ENCODE measurements at places on chromosomes 2 and 18. TPM values are rescaled to one million over a fixed set of nuclear protein-coding genes. Genes with fewer than 3 reads are reported as not detected.

- DNase-seq, result no peak
These were observed 3.1 kb downstream of the COL3A1 start for GRCh38 chr2:188977317-188977716.

DNA sequence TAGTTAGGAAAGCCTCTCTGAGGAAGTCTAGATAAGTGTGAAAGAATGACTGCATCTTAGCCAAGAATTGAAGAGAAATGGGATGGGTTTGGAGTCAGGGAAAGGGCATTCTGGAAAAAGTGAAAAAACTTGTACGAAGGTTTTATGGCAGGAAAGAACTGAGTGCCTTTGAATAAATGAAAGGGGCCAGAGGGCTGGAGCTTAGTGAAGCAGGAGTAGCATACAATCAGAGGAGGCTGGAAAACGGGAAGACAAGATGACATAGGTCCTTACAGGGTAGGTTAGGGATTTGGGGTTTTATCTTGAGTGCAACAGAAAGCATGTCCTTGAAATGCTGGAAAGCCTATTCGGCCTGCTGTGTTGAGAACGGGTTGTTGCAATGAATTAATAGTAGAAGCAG is 152.6 kb upstream of the RND3 start:
- DNase-seq, result no peak

GRCh38 chr18:69680123-69680522 is 267.6 kb downstream of the CD226 start:
- DNase-seq, result no peak

GRCh38 chr18:48165111-48165866 is 234.8 kb upstream of the SMAD2 start:
- no peak for DNase-seq

DNA sequence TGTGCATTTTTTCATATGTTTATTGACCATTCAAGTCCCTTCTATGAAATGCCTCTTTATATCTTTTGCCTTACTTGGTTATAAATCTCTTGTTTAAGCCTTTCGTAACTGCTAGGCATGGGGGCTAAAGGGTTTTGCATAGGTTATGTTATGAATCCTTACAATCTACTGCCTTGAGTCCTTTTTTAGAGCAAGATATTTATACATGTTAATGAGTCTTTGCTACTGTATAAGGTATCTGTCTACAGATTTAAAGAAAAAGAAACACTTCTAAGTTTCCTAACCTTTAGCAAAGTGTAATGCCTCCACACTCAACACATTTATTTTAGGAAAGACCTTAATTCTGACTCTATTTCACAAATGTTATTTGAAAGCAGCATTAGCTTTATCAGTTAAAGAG is 43.6 kb upstream of the XPO1 start:
- no peak for DNase-seq

- no peak for DNase-seq
These were observed 287.7 kb downstream of the NBAS start for GRCh38 chr2:15273452-15273851.

GRCh38 chr2:127486247-127487058 is 39.8 kb downstream of the IWS1 start:
- no peak for DNase-seq

GRCh38 chr2:19866771-19867170 is 35.0 kb downstream of the TTC32 start:
- no peak for DNase-seq

GRCh38 chr2:144849612-144850011 is 329.7 kb upstream of the ZEB2 start:
- no peak for DNase-seq

DNA sequence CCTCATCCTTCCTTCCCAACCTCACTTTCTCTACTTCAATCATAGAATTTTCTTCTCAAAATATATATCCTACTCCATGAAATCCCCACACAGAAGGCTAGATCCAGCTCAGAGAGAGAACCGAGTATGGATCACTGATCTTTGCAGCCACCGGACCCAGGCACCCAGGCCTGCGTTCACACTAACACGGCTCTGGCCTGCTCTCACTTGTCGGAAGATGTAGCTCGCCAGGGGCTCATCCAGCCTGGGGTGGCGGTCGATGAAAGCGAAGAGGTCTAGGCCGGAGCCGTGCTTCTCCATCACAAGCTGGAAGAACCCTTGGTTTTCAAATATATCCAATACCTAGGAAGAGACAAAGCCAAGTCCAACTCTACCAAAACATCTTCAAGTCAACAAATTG is 12.7 kb upstream of the MTERF4 start:
- no peak for DNase-seq

GRCh38 chr18:64407606-64408005 is 258.7 kb upstream of the LINC00305 start:
- no peak for DNase-seq

DNA sequence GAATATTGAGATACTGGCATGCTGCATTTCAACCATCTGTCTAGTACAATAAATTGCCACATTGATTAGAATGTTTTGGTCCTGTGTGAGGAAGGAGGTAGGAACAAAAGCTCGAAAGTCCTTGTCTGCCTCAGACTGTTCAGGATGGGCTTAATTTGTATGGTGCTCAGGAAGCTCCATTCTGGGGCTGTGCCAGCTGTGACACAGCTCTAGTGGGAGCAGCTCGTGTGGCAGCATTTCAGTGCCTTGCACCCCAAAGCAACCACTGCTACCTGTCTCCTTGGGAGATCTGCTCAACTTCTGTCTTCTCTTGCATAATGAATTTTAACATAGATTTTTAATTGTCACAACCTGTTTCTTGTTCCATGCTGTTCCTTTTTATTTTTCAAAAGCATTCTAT is 144.4 kb upstream of the THUMPD2 start:
- no peak for DNase-seq

- DNase-seq, result no peak
These were observed 31.8 kb downstream of the STRADB start for GRCh38 chr2:201483342-201483741.

DNA sequence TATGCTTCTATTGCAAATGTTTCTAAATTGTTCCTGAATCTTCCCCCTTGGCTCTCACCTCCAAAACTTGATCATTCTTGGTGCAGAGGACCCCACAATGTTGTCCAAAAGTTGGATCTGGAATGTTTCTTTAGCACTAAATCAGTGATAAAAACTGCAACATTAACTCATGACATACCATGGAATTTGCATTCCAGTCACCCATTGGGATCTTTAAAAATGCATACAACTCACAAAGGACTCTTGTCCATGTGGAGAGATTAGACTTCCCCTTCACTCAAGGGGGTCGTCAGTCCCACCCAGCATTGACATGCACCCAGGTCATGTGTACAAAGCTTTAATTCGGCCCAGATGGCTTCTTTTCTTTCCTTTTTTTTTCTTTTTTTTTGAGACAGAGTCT is 169.3 kb downstream of the SETBP1 start:
- DNase-seq, result no peak

DNA sequence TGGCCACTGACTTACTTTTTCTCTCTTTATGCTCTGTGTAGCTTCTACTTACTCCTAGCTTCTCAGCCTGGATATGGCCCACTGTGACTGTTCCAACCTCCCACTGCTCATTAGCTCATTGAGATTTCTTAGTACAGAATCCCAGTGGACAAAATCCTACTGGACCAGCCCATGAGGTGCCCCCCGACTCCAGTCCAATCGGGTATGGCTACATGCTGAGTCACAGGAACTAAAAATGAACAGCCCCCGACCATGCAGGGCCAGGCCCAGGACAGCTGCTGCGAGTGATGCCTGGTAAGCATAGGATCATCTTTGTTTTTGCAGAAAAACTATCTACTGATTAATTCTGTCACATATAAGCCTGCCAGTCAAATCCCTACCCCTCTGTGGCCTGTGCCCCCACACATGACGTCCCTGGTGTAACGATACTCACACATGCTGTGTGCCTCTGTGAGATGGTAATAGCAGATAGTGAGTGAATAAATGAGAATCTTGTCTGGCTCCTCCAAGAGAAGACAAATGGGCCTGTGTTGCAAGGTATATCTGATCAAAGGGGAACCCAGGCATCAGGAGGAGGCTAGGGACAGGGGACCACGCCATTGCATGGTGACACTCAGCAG is 85.9 kb upstream of the KLF7 start:
- no peak for DNase-seq

- no peak for DNase-seq
These were observed 80.2 kb downstream of the NDUFA10 start for GRCh38 chr2:239944694-239945551.

GRCh38 chr2:236823041-236823629 is 253.5 kb downstream of the ACKR3 start:
- no peak for DNase-seq

DNA sequence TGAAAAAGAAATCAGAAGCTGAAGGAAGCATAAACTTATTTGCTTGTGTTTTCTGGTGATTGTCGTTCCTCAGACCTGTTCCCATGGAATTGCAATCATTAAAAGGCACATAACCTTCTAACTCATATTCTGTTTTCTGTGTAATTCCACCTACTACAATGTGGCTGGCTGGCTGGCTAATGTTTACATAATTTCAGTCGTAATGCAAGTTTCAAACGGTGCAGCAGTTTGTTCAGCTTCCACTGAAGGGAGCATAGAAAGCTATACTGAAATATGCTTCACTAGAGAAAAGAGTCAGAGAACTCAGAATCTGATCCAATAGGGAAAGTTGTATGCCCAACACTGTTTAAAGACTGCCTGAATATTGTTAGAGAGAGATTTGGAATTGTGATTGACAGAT is 27.1 kb upstream of the SCN7A start:
- DNase-seq, result no peak

DNA sequence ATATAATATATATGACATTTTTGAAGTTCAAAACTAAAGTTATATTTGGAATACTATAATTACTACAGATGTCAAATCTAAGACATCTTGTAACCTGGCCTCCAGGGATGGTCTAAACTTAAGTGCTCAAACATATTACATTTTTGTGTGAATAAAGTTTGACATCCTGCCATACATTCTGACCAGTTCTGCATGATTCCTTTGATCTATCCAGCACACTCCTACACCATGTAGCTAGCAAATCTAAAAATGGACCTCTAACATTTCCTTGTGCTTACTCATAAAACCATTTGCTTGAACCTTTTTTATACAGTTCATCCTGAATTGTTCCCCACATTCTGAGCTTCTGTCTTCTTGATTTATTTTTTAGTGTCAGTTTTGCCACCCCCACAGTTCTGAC is 294.3 kb upstream of the ZNF804A start:
- DNase-seq, result no peak

DNA sequence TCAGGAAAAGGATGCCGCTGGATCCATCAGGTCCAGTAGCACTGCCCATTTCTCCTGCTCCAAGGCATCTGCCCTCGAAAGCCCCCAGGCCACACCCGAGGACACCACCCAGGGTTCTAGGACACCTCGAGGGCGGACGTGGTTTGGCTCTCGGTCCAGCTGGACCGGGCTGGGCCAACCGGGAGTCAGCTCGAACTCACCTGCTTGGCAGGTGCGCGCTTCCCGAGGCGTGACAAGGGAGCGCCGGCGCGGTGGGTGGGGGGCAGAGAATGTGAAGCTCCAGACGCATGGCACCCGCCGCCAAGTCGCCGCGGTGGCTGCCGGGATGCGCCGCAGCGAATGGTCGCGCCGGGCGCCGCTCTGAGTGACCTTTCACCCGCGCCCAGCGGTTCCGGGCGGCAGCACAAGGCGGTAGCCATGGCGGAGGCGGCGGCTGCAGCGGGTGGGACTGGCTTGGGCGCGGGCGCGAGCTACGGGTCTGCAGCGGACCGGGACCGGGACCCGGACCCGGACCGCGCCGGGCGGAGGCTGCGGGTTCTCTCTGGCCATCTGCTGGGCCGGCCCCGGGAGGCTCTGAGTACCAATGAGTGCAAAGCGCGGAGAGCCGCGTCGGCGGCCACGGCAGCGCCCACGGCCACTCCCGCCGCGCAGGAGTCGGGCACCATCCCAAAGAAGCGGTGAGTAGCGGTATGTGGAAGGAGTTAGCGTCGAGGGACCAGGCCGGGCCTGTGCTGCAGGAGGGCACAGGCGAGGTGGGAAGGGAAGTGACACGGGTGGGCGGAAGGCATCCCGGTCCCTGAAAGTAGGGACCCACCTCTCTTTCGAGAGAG is at the start of gene AGPS:
TSS of gene AGPS (plus strand) at position 401 of the 830 bp plus-strand sequence. CDS start at position 418, 17 bp downstream.
- peak; percentile 90 for DNase-seq

DNA sequence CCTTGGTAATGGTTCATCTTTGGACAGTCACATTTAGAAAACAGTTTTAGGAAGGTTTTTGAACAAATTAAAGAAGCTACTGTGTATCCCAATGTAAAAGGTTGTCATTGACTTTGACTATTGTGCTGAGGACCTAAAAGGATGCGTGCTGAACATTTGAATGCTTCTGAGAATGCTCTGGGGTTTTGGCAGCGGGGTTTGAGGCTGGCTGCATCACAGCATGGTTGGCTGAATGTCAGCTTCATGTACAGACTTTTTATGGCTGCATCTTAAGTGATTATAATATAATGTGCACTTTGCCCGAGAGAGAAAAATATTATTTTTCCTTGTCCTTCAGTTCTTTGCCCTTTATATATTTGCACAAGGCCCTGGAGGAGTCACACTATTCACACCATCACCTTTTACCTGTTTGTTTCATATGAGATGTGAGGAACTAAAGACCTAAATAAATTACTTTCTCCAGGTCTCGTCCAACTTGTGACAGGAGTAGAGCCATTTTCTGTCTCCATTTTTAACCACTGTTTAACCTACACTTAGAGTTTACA is 125.9 kb downstream of the CCDC85A start:
- no peak for DNase-seq

DNA sequence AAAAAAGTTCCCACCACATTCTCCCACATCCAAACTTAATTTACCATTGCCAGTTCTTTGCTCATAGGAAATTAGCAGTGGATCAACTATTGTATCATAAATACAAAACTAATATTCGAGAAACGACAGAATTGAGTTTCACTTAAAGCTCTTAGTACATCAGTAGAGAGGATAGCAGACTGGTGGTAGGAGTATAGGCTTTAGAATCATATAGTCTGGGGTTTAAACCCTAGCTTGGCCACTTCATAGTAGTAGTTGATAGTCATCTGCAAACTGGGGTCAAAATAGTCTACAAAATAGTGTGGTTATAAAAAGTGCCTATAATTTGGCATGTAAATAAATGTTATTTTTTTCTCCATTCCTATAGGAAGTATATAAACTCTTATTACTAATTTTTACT is 30.9 kb downstream of the PIK3C3 start:
- DNase-seq, result no peak

DNA sequence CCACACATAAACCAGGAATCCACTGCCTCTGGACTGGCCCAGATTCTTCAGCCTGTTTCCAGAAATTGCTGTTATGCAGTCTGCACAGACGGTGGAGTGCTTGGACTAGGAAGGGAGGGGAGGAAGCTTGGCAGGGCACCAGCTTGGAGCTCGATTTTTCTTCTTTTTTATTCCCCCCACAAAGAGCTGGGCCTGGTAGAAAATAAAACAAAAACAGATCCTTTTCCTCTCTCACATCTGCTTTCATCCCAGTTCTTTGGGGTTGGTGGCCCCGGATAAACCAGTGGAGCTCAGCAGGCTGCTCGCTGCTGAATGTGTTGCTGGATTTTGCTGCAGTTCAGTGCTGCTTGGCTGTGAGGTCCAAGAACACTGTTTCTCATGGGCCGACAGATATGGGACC is 16.0 kb downstream of the LRRTM1 start:
- DNase-seq, result peak; percentile 18

- DNase-seq, result peak; percentile 88
These were observed 135.3 kb downstream of the CCDC148 start for GRCh38 chr2:158321264-158321663.

GRCh38 chr2:227295806-227296205 is 29.2 kb upstream of the MFF start:
- DNase-seq, result no peak

- no peak for DNase-seq
These were observed 118.7 kb downstream of the CDH7 start for GRCh38 chr18:65869527-65869926.

Gene HMSD
- total RNA-seq, result 0.33 TPM

Gene RAB27B
- 2.0 TPM for total RNA-seq

Gene ABCG8
- not detected for total RNA-seq

Gene SPTBN1
- 66.8 TPM for total RNA-seq

Gene HOXD12
- not detected for total RNA-seq
